Right ventricle myocardium superior (tissue), 1 donor: ENCODE measurements at places on chromosomes 11 and 22. TPM values are rescaled to one million over a fixed set of nuclear protein-coding genes. Genes with fewer than 3 reads are reported as not detected.
A peak's percentile ranks its signal among the peaks of the same experiment; 100 is the strongest.

Gene SLC17A6
- not detected for total RNA-seq

- DNase-seq, result no peak
Measured at GRCh38 chr11:40314327-40314726, 1145.1 kb downstream of the LRRC4C start.

Gene TRIM49
- total RNA-seq, result not detected

DNA sequence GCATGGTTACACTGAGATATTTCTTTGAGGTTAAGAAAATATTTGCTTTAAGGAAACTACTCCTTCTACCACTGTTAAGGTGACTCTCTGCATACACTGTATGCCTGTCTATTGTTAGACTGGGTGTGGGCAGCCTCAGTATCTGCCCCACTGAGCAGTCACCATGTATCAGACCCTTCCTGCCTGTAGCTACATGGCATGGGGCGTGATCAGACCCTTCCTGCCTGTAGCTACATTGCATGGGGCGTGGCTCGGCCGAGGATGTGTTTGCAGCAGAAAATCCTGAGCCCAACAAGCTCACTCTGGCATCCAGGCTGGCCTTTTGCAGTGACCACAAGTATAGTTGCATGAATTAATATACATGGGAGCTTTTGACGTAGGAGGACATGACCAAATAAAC is 669.4 kb downstream of the OPCML start:
- no peak for DNase-seq

Gene SYNGR1
- total RNA-seq, result 32.2 TPM

GRCh38 chr11:1777737-1778136 is 14.0 kb upstream of the CTSD start:
- DNase-seq, result no peak

Gene CD82
- 54.6 TPM for total RNA-seq

DNA sequence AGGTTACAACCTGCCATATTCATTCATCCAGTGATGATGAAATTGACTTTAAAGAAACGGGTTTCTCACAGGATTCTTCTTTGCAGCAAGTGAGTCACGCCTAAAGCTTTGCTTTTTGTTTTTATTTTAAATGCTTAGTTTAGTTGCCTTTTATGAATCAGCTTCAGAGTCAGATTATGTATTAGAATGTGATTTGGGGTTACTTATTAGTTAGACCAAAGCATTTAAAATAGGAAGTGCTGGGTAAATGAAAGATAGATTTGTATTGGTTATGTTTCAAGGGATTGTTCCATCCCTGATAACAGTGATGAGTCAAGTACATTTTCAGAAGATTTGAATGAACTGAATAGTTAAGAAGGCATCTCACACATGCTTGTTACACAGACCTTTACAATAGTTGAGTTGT is 101.3 kb upstream of the GAL start:
- no peak for DNase-seq

DNA sequence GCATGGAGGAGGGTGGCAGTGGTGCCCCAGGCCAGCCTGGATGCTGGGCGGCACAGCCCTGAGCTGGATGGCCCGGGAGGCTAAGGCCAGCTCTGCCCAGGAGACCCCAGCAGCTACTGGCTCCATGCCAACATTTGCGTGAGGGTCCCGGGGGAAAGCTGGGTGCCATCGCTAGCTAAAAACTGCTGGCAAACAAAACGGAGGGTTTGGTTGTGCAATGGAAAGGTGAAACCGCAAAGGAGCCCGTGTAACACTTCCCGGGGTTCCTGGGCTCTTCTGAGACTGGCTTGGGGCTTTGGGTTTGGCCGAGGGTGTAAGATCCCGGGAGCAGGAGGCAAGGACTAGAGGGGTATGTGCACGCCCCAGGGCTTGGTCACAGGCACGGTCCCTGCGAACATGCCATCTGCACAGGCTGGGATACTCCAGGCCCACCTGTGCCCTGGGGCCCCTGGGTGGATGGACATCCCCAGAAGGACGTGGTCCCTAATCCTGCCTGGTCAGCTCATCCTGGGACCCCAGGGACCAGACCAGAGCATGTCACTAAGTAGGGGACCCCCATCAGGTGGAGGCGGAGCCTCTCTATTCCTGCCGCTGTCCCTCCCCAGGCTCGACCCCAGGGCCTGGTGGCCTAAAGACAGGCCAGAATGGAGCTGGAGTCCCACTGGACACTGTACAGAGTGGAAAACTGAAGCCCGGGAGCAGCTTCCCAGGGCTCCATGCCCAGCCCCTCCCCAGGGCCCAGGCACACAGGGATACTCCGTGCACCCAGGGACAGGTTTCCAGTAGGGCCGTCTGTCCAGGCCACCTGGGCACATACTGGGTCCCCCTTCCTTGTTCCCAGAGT is 44.6 kb downstream of the IGF2 start:
- no peak for DNase-seq

Gene APOA4
- total RNA-seq, result not detected

GRCh38 chr22:41699264-41700107 is at the start of gene MEI1:
MEI1 (plus strand) TSS chr22:41699503; CDS start chr22:41699539, 36 bp downstream.
- peak; percentile 92 for DNase-seq

DNA sequence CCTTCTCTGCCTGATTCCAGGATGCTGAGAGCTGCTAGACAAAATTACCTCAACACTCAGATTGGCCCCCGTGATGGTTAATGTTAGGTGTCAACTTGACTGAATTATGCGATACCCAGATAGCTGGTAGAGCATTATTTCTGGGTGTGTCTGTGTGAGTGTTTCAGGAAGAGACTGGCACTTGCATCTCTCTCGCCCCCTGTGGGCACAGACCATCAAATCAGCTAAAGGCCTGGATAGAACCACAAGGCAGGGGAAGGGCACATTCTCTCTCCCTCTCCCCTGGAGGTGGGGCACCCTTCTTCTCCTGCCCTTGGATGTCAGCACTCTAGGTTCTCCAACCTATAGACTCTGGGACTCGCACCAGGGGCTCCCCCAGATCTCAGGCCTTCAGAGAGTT is 79.7 kb downstream of the KIRREL3 start:
- no peak for DNase-seq

Gene AQP11
- 0.91 TPM for total RNA-seq

Gene SMC1B
- not detected for total RNA-seq

- no peak for DNase-seq
Measured at GRCh38 chr11:125586623-125587022, 6.0 kb upstream of the STT3A start.

Gene LAYN
- 3.0 TPM for total RNA-seq

GRCh38 chr11:104163100-104164027 is 583 bp downstream of the PDGFD start:
- peak; percentile 56 for DNase-seq
